ENCODE measurements at places on chromosomes 4 and X. TPM values are rescaled to one million over a fixed set of nuclear protein-coding genes. Genes with fewer than 3 reads are reported as not detected.
A peak's percentile ranks its signal among the peaks of the same experiment; 100 is the strongest.

NAP1L2 gene
- 0.12 TPM for polyA plus RNA-seq

- no peak for DNase-seq
Observed at GRCh38 chr4:13907255-13907751, 279.8 kb upstream of the BOD1L1 start.

SGMS2 gene
- 0.86 TPM for polyA plus RNA-seq

ADH1B gene
- not detected for polyA plus RNA-seq

DNA sequence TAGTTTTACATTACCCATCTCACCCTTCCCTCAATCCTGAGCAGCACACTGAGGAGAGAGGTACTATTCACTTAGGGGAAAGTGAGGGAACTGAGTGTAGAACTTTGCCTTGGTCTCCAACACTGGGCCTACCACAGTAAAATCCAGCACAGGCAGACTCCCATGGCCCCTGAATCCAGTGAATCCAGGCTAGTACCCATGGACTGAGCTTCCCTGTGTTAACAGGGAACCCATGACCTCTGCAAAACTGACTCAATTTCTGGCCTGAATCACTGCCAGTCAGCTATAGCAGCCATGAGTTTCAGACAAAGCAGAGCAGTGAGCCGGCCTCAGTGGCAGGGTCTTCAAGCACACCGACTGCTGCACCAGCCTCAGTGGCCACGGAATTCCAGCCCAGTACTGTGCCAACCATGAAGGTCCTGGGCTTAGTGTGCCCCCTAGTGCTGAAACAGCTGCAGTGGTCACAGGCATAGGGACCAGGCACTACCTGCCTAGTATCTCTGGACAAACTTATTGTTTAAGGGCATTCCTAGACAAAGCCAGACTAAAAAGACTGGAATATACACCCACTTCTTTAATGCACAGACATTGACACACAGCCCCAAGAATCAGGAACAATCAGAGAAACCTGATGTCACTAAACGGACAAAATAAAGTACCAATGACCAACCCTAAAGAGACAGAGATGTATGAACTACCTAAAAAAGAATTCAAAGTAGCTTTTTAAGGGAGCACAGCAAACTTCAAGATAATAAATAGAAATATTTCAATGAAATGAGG lies 127.4 kb upstream of the RPL34 start:
- DNase-seq, result peak; percentile 19

GRCh38 chr4:184722798-184723197 lies 11.1 kb downstream of the CENPU start:
- DNase-seq, result no peak

- DNase-seq, result no peak
Observed at GRCh38 chr4:182843808-182844325, 73.3 kb downstream of the DCTD start.

DNA sequence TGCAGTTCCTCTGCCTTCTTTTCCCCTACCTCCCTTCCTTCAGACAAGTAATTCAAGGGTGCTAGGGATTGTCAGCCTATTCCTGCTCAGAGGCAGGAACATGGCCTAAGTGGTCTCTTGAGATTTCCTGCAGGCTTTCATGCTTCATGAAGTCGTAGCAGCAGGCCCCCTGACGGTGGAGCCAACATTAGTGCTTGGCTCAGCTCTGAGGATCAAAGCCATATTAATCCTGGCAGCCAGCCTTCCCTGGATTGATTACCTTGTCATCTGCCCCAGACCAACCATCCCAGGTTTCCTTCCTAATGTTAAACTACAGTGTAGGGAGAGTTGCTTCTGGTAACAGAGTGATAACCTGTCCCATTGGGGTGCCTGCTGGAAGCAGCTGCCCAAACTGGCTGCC lies 84.1 kb downstream of the SLC16A2 start:
- no peak for DNase-seq

GRCh38 chr4:93451954-93452353 lies 376.6 kb upstream of the ATOH1 start:
- no peak for DNase-seq

GRCh38 chr4:6104541-6105130 lies 86.4 kb upstream of the C4orf50 start:
- no peak for DNase-seq

- DNase-seq, result no peak
Observed at GRCh38 chr4:188821500-188821899, 682.3 kb downstream of the TRIML1 start.

- DNase-seq, result no peak
Observed at GRCh38 chr4:36242629-36243354, 1.5 kb downstream of the ARAP2 start.

DNA sequence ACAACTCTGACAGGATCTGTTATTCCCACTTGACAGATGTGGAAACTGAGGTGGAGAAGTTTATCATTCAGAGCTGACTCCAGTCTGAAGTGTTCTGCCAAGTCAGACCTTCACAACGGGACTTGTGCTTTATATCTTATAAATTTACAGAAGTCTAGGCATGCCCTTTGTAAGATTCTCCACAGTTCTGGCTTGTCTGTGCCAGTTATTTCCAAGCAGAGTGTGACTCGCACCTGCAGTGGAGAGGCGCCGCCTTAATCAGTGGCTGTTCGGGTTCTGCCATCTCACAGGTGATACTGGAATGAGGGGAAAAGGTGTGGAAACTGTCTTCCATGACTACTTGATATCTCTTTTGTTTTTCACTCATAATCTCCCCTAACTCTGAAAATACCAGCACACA lies 63.2 kb downstream of the CPEB2 start:
- no peak for DNase-seq

L1CAM gene
- polyA plus RNA-seq, result 1.9 TPM

- no peak for DNase-seq
Observed at GRCh38 chr4:23373261-23373660, 516.6 kb downstream of the PPARGC1A start.

- DNase-seq, result no peak
Observed at GRCh38 chrX:41406201-41406600, 40.9 kb upstream of the NYX start.

GRCh38 chr4:81527115-81527514 lies 55.4 kb upstream of the RASGEF1B start:
- no peak for DNase-seq

DNA sequence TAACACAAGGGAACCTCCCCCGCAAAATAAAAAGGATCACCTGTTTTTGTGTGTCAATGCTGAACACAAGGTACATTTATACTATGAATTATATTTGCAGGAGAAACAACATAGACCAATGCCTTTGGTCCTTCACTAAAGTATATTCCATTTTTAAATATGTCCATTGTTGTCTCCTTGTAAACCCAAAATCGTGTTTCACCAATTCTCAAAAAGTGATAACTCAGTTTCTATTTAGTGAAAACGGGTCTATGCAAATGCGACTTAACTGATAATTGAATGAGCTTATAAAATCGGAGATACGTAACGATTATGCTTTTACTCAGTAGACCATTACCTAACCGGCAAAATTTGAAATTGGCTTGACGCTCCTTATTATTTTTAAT lies 2.1 kb downstream of the BRWD3 start:
- DNase-seq, result no peak

GPM6B gene
- 1.2 TPM for polyA plus RNA-seq

SH3D19 gene
- polyA plus RNA-seq, result 9.6 TPM

GRCh38 chr4:74674750-74675149 lies 119.6 kb downstream of the BTC start:
- DNase-seq, result no peak
